B cell (primary cell): ENCODE measurements at places on chromosomes 5 and 9.

GRCh38 chr9:9045072-9045471 lies 1245.5 kb upstream of the DMAC1 start:
- no peak for DNase-seq

DNA sequence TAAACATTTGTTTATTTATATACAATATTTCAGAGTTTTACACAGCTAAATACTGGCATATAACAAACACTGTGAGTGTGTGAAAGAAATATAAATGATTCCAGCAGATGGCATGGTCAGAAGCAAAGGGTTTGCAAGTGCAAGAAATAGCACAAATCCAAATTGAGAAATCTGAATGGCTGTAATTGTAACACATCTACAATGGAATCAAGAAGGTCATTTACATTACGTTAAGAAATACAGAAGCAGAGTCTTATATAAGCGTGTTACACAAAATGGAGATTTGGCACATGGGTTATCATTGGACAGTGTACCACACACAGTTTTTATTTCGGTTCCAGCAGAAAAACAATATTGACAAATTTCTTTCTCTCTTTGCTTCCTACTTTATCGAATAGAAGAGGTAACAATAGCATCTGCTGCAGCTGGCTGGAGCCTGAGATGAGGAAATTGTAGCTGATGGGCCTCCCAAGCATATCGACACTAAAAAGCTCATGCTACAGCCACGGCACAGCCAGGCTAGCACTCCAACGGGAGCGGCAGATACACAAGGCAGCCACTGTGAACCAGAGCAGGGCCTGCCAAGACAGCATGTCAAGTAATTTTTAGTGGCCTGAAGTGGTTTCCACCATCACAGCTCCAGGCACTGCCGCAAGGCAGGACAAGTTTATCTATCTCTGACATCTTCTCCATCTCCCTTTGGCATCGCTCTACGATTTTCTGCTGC lies 564.6 kb upstream of the DMAC1 start:
- no peak for DNase-seq

DNA sequence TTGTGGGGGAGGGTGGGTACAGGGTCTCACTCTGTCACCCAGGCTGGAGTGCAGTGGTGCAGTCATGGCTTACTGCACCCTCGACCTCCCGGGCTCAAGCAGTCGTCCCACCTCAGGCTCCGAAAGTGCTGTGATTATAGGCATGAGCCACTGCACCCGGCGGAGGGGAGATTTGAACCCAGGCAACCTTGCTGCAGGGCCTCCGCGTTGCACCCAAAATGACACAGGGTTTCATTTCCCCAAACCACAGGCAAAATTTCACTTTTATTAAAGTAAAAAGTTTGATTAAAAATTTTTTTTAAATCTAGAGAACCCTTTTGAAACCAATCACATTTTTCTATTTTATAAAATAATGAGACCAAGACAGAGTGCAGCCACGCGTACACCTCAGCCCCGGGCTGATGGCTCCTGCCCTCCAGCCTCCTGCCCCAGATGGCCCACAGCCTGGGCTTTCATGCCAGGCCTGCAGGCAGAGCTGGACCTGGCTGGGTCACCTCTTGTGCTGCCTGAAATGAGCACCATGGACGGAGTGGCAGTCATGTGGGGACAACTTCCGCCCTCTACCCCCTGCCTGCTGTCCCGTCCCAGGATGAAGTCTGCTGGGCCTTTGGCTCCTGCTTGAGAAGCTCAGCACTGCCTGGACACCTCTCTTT lies 30.5 kb downstream of the USP20 start:
- DNase-seq, result no peak

DNA sequence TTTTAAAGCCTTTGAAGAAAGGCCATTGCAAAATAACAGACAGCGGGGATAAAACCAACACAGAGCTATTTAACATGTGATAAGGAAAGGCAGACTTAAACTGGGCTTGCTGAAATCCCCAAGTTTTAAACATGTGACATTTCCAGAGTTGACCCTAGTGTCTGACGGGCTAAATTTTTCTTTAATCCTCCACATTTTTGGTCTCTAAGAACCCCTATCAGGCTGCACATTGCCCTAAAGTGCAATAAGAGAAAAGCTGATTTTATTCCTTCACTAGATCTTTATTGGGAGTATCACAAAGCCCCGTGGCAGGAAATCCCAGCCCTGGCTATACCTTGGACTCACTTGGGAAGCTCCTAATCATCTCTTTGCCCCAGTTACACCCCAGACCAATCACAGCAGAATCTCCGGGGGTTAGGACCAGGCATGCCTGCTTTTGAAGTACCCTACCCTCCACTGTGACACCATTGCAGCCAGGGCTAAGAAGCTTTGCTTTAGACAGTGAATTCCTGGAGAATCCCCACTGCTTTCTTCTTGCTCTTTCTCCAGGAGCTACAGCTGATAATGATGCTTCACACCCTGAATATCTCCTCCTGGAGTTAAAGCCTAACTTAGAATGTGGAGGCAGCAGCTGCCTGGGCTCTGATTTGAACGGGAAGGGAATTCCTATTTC lies 20.1 kb upstream of the COL15A1 start:
- no peak for DNase-seq

DNA sequence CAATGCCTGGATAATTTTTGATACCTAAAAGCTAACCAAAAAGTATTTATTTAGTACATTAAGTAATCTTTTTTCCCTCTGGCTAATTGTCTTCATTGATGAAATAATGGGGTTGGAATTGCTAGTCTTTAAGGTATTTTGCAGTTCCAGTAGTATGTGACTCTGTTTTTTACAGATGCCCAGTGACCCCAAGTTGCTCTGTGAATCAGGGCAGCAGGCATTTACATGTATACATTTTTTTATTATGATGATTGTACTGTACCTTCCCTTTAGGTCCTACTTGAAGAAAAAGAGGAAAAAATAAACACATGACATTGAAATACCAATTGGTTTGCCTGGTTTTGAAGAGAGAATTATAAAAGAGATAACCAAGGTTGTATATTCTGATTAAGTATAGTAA lies 385.5 kb downstream of the ADGRV1 start:
- DNase-seq, result no peak

DNA sequence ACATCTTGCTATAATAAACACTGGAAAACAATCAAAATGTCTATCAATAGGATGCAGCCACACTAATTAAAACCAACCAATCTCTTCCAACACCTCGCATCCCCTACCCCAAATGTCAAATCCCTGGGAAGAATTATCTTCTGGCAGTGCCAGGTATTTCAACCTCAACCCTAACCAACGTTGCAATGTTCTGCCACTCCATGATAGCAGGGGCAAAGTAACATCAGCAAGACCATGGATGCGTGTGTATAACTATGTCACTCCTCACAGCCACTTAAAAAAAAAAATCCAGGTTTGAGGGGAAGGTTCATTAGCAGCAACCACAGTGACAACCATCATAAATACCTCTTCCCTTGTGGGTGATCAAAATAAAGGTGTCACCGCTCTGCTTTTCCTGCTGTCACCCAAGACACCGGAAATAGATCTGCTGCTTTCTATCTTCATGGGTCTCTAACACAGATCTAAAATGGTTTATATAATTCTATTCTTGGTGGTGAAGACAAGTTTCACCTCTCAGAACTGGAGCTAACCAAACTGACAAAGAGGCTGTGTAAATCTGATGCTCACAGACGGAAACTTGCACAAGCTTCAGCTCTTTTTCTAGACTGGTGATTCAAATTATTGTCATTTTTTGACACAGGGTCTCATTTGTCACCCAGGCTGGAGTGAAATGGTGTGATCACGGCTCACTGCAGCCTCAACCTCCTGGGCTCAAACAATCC lies 9.9 kb downstream of the HSPA9 start:
- no peak for DNase-seq

GRCh38 chr5:168120401-168121137 lies 170.9 kb upstream of the WWC1 start:
- no peak for DNase-seq

DNA sequence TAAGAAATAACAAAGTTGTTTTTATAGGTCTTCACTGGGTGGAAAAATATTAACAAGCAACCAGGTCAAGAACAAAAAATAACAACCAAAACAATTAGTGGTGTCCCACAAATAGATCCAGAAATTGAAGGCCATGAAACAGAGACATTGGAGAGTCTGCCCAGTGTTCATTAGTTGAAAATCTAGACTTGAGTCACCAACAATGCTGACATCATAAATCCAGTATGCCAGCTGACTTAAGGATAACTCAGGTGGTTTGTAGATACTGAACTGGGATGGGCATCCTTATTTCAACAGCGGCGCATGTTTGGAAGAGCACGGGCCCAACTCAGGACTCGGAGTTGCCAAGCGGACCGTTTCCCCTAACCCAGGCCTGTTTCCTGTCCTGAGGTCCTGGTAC lies 80.7 kb upstream of the TNFAIP8 start:
- no peak for DNase-seq

DNA sequence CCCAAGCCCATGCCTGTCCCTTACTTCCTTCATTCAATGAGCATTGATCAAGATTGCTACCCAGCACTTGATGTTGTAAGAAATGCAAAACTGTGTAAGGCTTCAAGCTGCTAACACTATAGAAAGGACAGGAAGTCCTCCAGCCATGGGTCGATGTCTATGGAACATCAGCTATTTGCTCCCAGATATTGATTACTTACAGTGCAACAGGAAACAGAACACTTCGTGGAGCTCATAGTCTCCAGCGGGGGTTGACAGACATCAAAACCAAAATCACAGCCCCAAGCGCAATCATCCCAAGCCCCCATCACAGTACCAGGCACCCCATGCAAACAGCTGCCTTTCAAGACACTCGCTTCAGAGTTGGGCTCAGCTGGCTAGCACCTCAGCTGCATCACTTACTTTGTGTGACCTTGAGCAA lies 26.8 kb upstream of the DUSP1 start:
- no peak for DNase-seq

GRCh38 chr5:14417276-14417730 lies 164.3 kb upstream of the OTULINL start:
- DNase-seq, result no peak
